ENCODE measurements at places on chromosomes 3 and 15. TPM values are rescaled to one million over a fixed set of nuclear protein-coding genes. Genes with fewer than 3 reads are reported as not detected.

CHP1 gene
- total RNA-seq: 99.2 TPM

GRCh38 chr3:178206521-178206920 lies 329.7 kb upstream of the KCNMB2 start:
- no peak overlapping the region for H3K4me3 ChIP-seq
- no peak for DNase-seq
- peaks cover 10% of the 10 kb centered on the region for H3K4me1 ChIP-seq
- no peak overlapping the region for H3K27ac ChIP-seq

EFHB gene
- total RNA-seq: 0.29 TPM

DNA sequence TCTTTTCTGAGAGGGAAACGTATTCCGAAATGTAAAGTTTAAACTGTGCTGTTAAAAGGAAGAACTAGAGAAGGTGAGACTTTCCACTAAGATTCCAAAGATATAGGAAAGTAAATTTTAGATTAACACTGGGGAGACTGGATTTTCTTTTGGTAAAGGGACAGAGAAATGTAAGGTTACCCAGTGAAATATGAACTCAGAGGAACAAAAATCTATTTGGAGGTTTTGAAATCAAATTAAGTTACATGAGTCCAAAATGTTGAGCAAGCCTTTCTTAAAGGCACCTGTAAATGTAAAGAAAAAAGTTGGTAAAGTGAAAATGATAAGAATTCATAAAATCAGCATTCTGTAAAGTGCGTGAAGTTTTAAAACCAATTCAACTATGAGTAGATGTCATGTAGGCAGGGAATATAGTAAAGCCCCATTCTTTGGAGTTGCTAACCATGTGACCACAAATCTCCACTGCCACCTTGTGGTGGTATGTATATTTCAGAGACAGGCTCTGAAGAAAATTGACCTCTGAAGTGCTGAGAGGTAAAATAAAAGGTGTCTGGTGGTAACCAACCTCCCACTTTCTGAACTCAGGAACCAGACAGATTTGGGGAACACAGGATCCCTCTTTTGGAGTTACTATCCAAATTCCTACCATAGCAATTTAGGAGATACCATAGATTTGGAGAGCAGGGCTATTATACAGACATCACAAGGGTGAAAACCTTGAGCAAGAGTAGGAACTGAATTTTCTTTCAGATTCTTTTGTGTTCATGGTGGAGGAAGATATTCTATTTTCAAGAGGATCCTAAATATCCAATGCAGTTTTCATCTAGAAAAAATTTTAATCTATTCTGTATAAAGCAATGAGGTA lies 215.3 kb downstream of the ROBO2 start:
- H3K27me3 ChIP-seq: no peaks in the 10 kb centered on the region
- no peak for DNase-seq
- no peaks in the 10 kb centered on the region for H3K36me3 ChIP-seq
- no peak overlapping the region for H3K27ac ChIP-seq
- no peaks in the 10 kb centered on the region for H3K4me1 ChIP-seq

- no peaks in the 10 kb centered on the region for H3K4me1 ChIP-seq
- H3K27ac ChIP-seq: no peak overlapping the region
- H3K27me3 ChIP-seq: no peaks in the 10 kb centered on the region
- H3K36me3 ChIP-seq: no peaks in the 10 kb centered on the region
- no peak overlapping the region for H3K4me3 ChIP-seq
Measured at GRCh38 chr3:50658831-50659230, 15.9 kb upstream of the DOCK3 start.

DNA sequence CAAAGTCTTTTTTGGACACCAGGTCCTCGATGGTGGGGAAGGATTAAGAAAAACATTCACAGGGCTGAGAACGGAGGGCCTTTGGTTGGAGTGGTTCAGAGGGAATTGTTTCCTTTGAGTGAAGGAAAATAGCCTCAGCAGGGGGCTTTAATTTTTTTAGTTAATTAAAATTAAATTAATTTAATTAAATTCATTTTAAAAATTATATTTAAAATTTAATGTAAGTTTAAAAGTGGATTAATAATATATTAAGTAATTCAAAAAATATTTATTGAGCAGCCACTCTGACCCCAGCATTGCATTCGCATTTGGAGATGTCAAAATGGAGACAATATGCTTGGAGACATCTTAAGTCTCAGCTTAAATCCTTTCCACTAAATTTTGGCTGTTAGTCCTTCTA lies 136.7 kb downstream of the KCNH8 start:
- H3K36me3 ChIP-seq: no peaks in the 10 kb centered on the region
- H3K27ac ChIP-seq: no peak overlapping the region
- no peaks in the 10 kb centered on the region for H3K27me3 ChIP-seq
- no peak overlapping the region for H3K4me3 ChIP-seq
- no peak for DNase-seq
- no peaks in the 10 kb centered on the region for H3K4me1 ChIP-seq

DNA sequence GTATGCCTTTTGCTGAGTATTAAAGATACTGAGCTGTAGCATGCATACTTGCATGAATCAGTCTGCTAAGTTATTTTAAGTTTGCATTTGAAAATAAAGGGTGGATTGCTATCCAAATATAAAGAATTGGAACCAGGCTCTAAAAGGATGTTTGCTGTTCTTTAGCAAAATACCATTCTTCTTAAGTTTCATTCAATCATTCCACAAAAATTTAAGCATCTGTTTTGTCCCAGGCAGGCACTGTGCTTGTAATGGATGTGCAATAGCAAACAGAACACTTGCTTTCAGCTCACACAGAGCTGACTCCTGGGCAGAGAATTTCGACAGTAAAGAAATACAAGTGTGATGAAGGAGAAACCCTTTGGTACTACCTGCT lies 151.1 kb downstream of the PGPEP1L start:
- no peaks in the 10 kb centered on the region for H3K36me3 ChIP-seq
- no peak overlapping the region for H3K4me3 ChIP-seq
- peaks cover 65% of the 10 kb centered on the region for H3K4me1 ChIP-seq
- H3K27ac ChIP-seq: peak overlapping the region; percentile 78
- peak; percentile 90 for DNase-seq

GRCh38 chr3:124766113-124767095 lies 36.2 kb downstream of the UMPS start:
- no peaks in the 10 kb centered on the region for H3K27me3 ChIP-seq
- H3K4me1 ChIP-seq: peaks cover 6% of the 10 kb centered on the region

RAB8B gene
- 57.5 TPM for total RNA-seq

DNA sequence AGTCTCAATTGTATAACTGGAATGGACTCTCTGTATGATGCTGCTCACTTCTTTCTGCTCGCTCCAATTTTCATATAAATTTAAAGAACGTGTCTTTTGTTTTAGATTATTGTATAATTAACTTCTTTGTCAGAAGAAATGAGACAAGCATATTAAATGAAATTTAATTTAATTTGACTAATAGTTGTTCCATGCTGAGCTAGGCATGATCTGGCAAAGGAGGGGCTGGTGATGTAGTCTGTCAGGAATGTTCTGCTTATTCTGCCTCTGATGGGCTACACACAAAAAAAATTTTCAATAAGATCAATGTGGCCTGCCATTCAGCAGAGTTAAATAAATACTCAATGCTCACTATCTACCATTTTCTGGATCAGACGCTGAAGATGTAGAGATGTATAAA lies 208.4 kb upstream of the CD96 start:
- DNase-seq: no peak
- H3K4me1 ChIP-seq: no peaks in the 10 kb centered on the region
- H3K27me3 ChIP-seq: no peaks in the 10 kb centered on the region
- no peak overlapping the region for H3K27ac ChIP-seq
- H3K36me3 ChIP-seq: no peaks in the 10 kb centered on the region

- no peak overlapping the region for H3K27ac ChIP-seq
- H3K4me1 ChIP-seq: no peaks in the 10 kb centered on the region
- peaks cover 2% of the 10 kb centered on the region for H3K36me3 ChIP-seq
- no peak for DNase-seq
- H3K4me3 ChIP-seq: no peak overlapping the region
- H3K27me3 ChIP-seq: no peaks in the 10 kb centered on the region
Measured at GRCh38 chr3:195348426-195349115, 77.6 kb upstream of the XXYLT1 start.

DNA sequence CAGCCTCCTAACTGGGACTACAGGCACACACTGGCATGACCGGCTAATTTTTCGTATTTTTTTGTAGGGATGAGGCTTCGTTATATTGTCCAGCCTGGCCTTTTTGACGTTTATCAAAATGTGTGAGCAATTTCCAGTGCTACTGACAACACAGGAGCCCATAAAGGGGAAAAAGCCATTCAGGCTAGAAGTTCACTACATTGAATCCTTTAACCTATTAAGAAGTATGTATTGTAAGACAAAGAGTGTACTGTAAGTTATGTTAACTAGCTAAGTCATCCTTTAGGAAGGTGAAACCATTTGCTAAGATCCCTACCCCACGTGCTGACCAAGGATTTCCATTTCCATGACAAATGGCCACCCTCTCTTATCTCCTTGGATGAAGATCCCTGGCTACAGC lies 156.8 kb downstream of the FOXB1 start:
- no peak overlapping the region for H3K27ac ChIP-seq
- no peak for DNase-seq
- H3K36me3 ChIP-seq: no peaks in the 10 kb centered on the region
- peaks cover 12% of the 10 kb centered on the region for H3K27me3 ChIP-seq
- no peaks in the 10 kb centered on the region for H3K4me1 ChIP-seq

- no peaks in the 10 kb centered on the region for H3K36me3 ChIP-seq
- no peak for DNase-seq
- no peak overlapping the region for H3K27ac ChIP-seq
- peaks cover 3% of the 10 kb centered on the region for H3K4me1 ChIP-seq
Measured at GRCh38 chr3:160099834-160100233, 111.2 kb downstream of the IL12A start.

P2RY12 gene
- total RNA-seq: not detected

GRCh38 chr3:117405359-117405758 lies 695.8 kb downstream of the TUSC7 start:
- no peak overlapping the region for H3K27ac ChIP-seq
- H3K36me3 ChIP-seq: no peaks in the 10 kb centered on the region
- no peak overlapping the region for H3K4me3 ChIP-seq
- H3K4me1 ChIP-seq: no peaks in the 10 kb centered on the region
- no peak for DNase-seq

ROPN1 gene
- total RNA-seq: not detected

SKOR1 gene
- total RNA-seq: 0.36 TPM

- H3K36me3 ChIP-seq: no peaks in the 10 kb centered on the region
- H3K27ac ChIP-seq: peak overlapping the region; percentile 86
- no peaks in the 10 kb centered on the region for H3K27me3 ChIP-seq
Measured at GRCh38 chr3:113241292-113242095, 30.1 kb downstream of the BOC start.

GRCh38 chr3:189038773-189039745 lies 132.7 kb upstream of the TPRG1 start:
- H3K27ac ChIP-seq: no peak overlapping the region
- H3K27me3 ChIP-seq: no peaks in the 10 kb centered on the region
- peaks cover 8% of the 10 kb centered on the region for H3K4me1 ChIP-seq
- H3K4me3 ChIP-seq: no peak overlapping the region
- DNase-seq: no peak

GRCh38 chr15:74025436-74025835 lies 30.9 kb downstream of the PML start:
- no peaks in the 10 kb centered on the region for H3K27me3 ChIP-seq
- DNase-seq: peak; percentile 92
- H3K4me1 ChIP-seq: peaks cover 16% of the 10 kb centered on the region
- H3K27ac ChIP-seq: peak overlapping the region; percentile 23

SLC28A2 gene
- not detected for total RNA-seq

ITGB5 gene
- 400 TPM for total RNA-seq

GOLGA8G gene
- total RNA-seq: not detected

GNAT1 gene
- total RNA-seq: not detected

- no peaks in the 10 kb centered on the region for H3K36me3 ChIP-seq
- H3K27me3 ChIP-seq: no peaks in the 10 kb centered on the region
- H3K4me3 ChIP-seq: no peak overlapping the region
Measured at GRCh38 chr15:97317163-97317562, 643.3 kb upstream of the ARRDC4 start.

DNA sequence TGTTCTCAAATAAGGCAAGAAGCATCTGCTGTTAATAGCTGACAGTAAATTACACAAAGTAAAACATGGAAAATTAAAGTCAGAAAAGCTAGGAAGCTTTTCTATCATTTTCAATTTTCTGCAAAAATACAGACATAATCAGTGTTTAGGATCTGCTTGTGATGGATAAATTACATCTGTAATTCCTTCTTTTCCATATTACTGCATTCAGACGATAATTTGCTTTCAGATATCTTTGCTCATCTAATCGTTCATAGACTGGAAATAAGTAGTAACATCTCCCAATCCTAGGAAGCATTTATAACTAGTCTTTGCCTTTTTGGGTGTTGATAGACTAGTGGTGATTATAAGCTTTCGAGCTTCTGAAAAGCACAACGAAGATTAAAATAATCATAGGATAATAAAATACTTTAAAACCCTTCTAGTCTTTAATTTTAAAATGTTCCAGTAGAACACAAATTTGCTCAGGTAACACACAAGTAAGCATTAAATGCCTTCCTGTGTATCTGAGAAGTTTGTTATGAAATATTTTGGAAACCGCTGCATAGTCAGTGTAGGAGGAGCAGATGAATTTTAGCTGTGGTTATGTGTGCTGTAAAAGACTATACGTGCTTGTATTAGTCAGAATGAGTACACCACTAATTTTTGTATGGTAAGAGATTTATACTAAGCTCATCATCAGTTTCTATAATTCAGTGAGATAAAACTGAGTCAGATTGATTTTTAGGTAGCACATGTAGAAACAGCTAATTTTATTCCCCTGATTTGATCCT lies 41.0 kb downstream of the MBNL1 start:
- peak; percentile 58 for DNase-seq
- no peak overlapping the region for H3K4me3 ChIP-seq
- no peaks in the 10 kb centered on the region for H3K27me3 ChIP-seq

- no peaks in the 10 kb centered on the region for H3K36me3 ChIP-seq
- no peak overlapping the region for H3K4me3 ChIP-seq
- no peak for DNase-seq
- no peaks in the 10 kb centered on the region for H3K27me3 ChIP-seq
- no peak overlapping the region for H3K27ac ChIP-seq
Measured at GRCh38 chr15:28975766-28976179, 90.0 kb downstream of the APBA2 start.

BOC gene
- total RNA-seq: 29.2 TPM

NSMCE3 gene
- total RNA-seq: 10.0 TPM

DNA sequence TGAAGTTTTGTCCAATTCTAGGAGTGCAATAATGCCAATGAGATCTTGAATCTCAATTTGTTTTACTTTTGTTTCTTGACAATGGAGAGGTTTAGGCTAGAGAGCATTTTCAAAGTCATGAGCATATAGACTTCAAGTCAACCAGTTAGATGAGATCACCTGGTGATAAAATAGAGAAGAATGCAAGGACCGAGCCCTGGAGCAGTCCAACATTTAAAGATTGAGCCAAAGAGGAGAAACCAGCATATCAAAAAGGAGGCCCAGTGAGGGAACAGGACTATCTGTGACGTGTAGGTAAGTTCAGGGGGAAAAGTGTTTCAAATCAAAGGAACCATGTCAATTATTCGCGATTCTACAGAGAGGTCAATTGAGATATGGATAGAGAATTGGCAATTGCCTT lies 1.7 kb upstream of the PIAS1 start:
- H3K4me1 ChIP-seq: peaks cover 21% of the 10 kb centered on the region
- no peaks in the 10 kb centered on the region for H3K27me3 ChIP-seq
- no peaks in the 10 kb centered on the region for H3K36me3 ChIP-seq
- no peak overlapping the region for H3K27ac ChIP-seq
- DNase-seq: no peak

GRCh38 chr3:127288343-127288742 lies 497 bp upstream of the PRR20G start:
- DNase-seq: no peak
- H3K27me3 ChIP-seq: peaks cover 3% of the 10 kb centered on the region
- no peaks in the 10 kb centered on the region for H3K4me1 ChIP-seq

GRCh38 chr15:93283854-93284253 lies 194.8 kb upstream of the RGMA start:
- H3K4me3 ChIP-seq: no peak overlapping the region
- no peak for DNase-seq
- H3K27ac ChIP-seq: no peak overlapping the region
- no peaks in the 10 kb centered on the region for H3K4me1 ChIP-seq

Data from osteoblast (primary cell).